ENCODE measurements at places on chromosomes 2 and 18. TPM values are rescaled to one million over a fixed set of nuclear protein-coding genes. Genes with fewer than 3 reads are reported as not detected.

The AGXT gene
- total RNA-seq, result not detected

The WNT10A gene
- total RNA-seq, result 14.2 TPM

The CCDC74B gene
- 3.8 TPM for total RNA-seq

The MAP3K19 gene
- not detected for total RNA-seq

The LYG2 gene
- not detected for total RNA-seq

The C2orf80 gene
- total RNA-seq, result not detected

The GNAL gene
- total RNA-seq, result 12.3 TPM

The ICOS gene
- not detected for total RNA-seq

The CCDC102B gene
- total RNA-seq, result 0.88 TPM

The ASPRV1 gene
- 951 TPM for total RNA-seq

The RESP18 gene
- not detected for total RNA-seq

The IL1RL1 gene
- 0.88 TPM for total RNA-seq

The SLC14A1 gene
- 1.5 TPM for total RNA-seq

The RNF149 gene
- total RNA-seq, result 120 TPM

The ALK gene
- total RNA-seq, result not detected

The ASXL3 gene
- total RNA-seq, result 0.13 TPM

The ARMC9 gene
- total RNA-seq, result 2.2 TPM

The UPP2 gene
- total RNA-seq, result not detected

The SLC23A3 gene
- total RNA-seq, result 0.65 TPM

The RFX8 gene
- total RNA-seq, result not detected

The KCNF1 gene
- not detected for total RNA-seq

The DOK6 gene
- 0.42 TPM for total RNA-seq

The DLX2 gene
- not detected for total RNA-seq

The NBEAL1 gene
- total RNA-seq, result 26.5 TPM

The RAB12 gene
- 46.8 TPM for total RNA-seq

The POTEC gene
- not detected for total RNA-seq

The GKN2 gene
- total RNA-seq, result not detected

The CD28 gene
- total RNA-seq, result 0.34 TPM

The GPR55 gene
- total RNA-seq, result not detected

The SLC9A2 gene
- total RNA-seq, result 2.2 TPM

Data from lower leg skin (tissue), 4 donors.